Smooth muscle cell of the umbilical artery (primary cell): ENCODE measurements at places on chromosomes 3 and 15. TPM values are rescaled to one million over a fixed set of nuclear protein-coding genes. Genes with fewer than 3 reads are reported as not detected.

Gene COL6A5
- total RNA-seq: under 0.01 TPM in 1 of 2 replicates, not detected in the other

Gene WDR72
- not detected in 2 replicates for total RNA-seq

Gene CCR2
- total RNA-seq: not detected in 2 replicates

Gene RBP2
- total RNA-seq: not detected in 2 replicates

Gene ZNF445
- 9.5 and 13.1 TPM in 2 replicates for total RNA-seq

Gene PDHB
- 92.1 and 122 TPM in 2 replicates for total RNA-seq

Gene ACOX2
- total RNA-seq: 7.0 and 13.4 TPM in 2 replicates

Gene DOCK3
- under 0.01 and 0.05 TPM in 2 replicates for total RNA-seq

Gene CHAC1
- total RNA-seq: 9.5 and 41.9 TPM in 2 replicates

Gene PLS1
- 2.7 and 3.2 TPM in 2 replicates for total RNA-seq

Gene MASP1
- total RNA-seq: 8.5 and 25.5 TPM in 2 replicates

Gene NEO1
- total RNA-seq: 88.6 and 109 TPM in 2 replicates

Gene FAM81A
- 0.28 and 0.30 TPM in 2 replicates for total RNA-seq

Gene CASR
- not detected in 2 replicates for total RNA-seq
